ENCODE measurements at places on chromosomes 3 and 15. TPM values are rescaled to one million over a fixed set of nuclear protein-coding genes. Genes with fewer than 3 reads are reported as not detected.
A peak's percentile ranks its signal among the peaks of the same experiment; 100 is the strongest.

Gene RTP3
- total RNA-seq, result not detected

Gene ZNF619
- total RNA-seq, result 3.9 TPM

Gene EBLN2
- 6.7 TPM for total RNA-seq

- no peak for DNase-seq
Measured at GRCh38 chr3:27380433-27381357, 11.5 kb upstream of the NEK10 start.

- no peak for DNase-seq
Measured at GRCh38 chr3:120432150-120432860, 18.5 kb downstream of the FSTL1 start.

- peak; percentile 79 for DNase-seq
Measured at GRCh38 chr15:98727115-98728040, 79.0 kb downstream of the IGF1R start.

GRCh38 chr15:66700802-66701421 is 1.1 kb upstream of the SMAD6 start:
- peak; percentile 98 for DNase-seq

GRCh38 chr3:150242220-150242936 is 165.7 kb upstream of the TSC22D2 start:
- DNase-seq, result no peak

DNA sequence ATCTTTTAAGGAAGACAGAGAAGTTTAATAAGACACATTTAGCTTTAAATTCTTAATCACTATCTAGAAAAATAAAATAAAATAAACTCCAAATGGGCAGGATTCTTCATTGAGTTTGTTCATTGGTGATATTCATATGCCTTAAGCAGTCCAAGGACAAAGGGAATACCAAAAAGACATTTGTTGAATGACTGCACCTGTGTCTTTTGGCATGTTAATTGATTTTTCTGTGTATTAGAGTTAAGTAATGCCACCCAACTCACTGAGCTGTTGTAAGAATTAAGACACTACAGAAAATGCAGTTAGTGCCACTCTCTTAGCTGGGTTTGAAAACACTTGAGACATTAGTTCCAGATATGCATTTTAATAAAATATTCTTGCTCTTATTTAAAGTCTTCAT is 683.6 kb upstream of the ROBO1 start:
- no peak for DNase-seq

GRCh38 chr3:123054109-123054778 is 12.6 kb upstream of the PDIA5 start:
- DNase-seq, result no peak
